ENCODE measurements at places on chromosomes 2 and 18.
A peak's percentile ranks its signal among the peaks of the same experiment; 100 is the strongest.

DNA sequence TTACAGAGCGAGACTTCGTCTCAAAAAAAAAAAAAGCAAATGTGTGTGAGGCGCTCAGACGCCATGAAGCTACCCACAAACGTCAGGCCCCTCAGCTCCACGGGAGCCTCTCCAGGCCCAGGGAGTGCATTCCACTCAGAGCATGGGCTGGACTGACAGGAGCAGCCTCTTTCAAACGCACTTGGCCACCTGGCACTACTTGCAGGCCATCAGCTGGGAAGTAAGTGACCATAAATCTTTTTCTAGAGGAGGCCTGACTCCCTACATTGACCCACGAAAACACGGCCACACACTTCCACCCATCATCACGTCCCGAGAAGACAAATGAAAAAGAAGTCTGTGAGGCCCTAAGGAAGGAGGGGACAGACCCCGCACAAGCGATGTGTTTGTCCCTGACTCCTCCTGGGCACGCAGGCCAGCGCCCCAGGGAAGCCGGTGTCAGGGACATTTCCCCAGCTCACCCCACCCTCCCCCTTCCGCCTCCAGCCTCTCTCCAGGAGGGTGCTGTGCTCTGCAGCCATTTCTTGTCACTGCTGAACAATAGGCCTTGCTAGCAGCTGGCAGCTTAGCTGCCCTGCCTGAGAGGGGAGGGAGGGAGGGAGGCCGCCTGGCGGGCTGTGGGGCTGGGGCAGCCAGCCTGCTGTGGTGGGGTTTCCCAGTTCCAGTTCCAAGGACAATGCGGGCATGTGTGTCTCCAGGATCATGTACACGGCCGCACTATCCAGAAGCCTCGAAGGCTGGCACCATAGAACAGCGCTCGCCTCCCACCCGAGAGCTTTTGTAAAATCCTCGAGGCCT lies 26.6 kb downstream of the SERTAD2 start:
- no peak for DNase-seq

GRCh38 chr2:98903064-98903355 lies 33.0 kb downstream of the CRACDL start:
- no peak for DNase-seq

- no peak for DNase-seq
Observed at GRCh38 chr2:17899871-17900270, 21.4 kb downstream of the KCNS3 start.

- DNase-seq, result no peak
Observed at GRCh38 chr18:58761970-58762780, 90.9 kb downstream of the MALT1 start.

GRCh38 chr2:27903649-27904404 lies 13.3 kb downstream of the BABAM2 start:
- DNase-seq, result no peak

GRCh38 chr2:180829261-180829660 lies 151.1 kb upstream of the UBE2E3 start:
- DNase-seq, result no peak

DNA sequence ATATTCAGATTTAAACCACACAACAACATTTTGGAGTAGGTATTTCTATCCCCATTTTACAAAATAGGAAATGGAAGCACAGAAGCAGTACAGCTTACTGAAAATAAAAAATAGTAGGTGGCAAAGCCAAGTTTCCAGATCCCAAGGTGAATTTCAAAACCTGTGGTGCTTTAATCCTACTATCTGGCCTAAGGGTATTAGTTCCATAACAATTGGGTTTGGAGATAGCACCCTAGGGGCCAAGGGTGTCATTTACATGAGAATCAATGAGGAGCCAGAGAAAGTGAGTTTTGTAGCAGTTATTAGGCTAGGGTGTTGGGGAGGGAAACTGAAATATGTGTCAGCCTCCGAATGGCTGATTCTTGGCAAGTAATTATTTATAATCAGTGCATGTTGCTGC lies 24.9 kb downstream of the OSBPL6 start:
- no peak for DNase-seq

DNA sequence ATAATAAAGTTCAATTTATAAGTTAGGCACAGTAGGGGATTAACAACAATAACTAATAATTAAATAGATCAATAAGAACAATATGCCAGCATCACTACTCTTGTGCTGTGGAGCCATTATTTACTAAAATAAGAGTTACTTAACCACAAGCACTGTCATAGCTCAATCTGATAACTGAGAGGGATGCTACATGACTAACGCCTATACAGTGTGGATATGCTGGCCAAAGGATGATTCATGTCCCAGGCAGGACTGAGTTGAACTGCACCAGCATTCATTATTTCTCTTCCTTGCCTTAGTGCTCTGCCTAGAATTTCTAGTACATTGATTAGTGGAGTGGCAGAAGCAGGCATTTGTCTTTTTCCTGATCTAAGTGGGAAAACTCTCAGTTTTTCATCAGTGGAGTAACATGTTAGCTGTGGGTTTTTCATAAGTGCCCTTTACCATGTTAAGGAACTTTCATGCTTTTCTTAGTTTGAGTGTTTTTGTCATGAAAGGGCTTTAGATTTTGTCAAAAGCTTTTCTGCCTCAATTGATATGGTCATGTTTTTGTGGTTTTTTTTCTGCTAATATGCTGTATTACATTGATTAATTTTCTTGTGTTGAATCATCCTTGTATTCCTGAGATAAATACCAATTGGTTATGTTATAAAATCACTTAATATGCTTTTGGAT lies 21.7 kb downstream of the KIAA1328 start:
- DNase-seq, result peak; percentile 73

DNA sequence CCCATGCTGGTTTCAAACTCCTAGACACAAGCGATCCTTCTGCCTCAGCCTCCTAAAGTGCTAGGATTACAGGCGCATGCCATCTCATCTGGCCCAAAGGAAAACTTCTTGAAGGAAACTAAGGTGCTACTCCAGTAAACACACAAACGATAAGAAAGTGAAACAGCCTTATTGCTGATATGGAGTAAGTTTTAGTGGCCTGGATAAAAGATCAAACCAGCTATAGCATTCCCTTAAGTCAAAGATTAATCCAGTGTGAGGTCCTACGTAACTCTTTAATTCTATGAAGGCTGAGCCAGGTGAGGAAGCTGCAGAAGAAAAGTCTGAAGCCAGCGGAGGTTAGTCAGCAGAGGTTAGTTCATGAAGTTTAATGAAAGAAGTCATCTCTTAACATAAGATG lies 40.8 kb upstream of the POTEE start:
- DNase-seq, result no peak

DNA sequence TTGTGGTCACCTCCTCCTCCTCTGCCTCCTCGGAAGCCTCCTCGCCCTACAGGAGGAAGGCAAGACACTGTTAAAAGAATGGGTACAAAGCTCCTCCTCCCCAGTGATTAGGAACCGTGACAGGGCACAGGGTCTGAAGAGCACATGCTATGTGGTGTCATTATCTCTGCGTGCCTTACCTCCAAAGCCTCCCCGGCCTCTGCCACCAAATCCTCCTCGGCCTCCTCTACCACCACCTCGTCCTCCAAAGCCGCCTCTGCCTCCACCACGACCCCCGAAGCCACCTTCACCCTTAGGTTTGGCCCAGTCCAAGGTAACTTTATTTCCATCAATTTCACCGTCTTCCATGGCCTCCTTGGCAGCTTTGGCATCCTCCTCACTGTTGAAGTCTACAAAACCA lies 9.1 kb downstream of the NCL start:
- DNase-seq, result no peak

- peak; percentile 24 for DNase-seq
Observed at GRCh38 chr18:24530630-24531111, 70.2 kb downstream of the HRH4 start.

DNA sequence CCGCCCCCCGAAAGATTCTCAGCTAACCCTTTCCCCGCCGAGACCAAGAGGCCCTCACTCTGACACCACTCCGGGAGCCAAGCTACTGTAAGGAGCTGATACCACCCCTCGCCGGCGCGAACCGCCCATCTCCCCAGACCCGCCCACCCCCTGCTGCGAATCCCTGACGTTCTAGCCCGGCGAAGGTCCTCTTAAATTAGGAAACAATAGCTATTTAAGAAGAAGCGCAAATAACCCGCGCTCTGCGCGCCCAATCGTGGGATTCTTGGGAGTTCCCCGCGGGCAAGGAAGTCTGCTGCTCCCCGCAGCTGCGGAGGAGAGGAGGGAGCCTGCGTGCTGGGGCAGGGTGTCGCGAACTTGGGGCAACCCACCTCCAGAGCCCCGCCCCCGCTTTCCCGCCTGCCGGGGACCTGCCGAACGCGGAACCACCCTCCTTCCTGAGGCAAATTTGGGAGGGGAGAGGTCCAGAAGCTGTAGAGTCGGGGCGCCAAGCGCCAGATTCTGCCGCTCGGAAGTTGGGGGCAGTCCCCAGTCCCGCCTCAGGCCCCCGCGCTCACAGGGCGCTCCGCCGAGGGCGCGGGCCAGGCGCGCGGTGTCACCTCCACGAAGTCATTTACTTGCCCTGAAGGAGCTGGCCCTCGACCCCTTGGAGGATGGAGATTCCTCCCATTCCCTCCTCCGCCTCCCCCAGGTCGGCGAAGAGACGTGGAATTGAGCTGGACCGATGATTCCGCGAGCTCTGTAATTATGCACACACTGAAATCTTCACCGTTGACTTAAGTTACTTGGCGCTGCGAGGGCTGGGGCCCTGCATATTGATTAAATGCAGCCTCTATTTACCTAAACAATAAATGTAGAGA lies 8.4 kb upstream of the SP9 start:
- no peak for DNase-seq

DNA sequence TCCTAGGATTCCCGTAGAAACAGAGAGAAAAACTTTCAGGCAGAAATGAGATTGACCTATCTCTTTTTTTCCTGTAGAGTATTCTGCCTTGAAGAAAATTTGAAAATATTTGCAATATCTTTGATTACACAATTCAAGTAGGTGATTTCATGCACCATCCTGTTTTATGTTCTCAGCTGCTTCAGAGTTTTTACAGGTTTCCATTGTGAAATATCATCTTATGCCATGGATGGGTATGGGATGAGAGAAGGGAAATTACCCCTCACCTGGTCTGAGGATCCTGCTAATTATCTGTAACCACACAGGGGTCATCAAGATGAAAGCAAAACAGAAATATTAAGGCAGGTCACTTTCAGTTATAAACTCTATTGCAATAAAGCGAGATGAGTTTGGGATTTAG lies 264.8 kb downstream of the TXNL1 start:
- no peak for DNase-seq

DNA sequence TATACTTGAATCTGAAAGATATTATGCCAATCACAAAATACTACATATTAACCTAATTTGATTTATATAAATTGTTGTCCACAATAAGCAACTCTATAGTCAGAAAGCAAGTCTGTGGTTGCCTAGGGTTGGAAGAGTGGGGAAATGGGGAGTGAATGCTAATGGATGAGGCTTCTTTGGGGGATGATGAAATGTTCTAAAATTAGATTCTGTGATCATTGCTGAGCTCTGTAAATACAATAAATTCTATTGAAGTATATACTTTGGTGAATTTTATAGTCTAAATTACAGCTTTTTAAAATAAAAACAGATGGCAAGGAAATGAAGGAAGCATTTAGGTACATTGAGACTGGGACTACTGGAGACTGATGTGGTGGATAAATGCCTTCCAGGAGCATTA lies 275.5 kb downstream of the MBD2 start:
- DNase-seq, result no peak

DNA sequence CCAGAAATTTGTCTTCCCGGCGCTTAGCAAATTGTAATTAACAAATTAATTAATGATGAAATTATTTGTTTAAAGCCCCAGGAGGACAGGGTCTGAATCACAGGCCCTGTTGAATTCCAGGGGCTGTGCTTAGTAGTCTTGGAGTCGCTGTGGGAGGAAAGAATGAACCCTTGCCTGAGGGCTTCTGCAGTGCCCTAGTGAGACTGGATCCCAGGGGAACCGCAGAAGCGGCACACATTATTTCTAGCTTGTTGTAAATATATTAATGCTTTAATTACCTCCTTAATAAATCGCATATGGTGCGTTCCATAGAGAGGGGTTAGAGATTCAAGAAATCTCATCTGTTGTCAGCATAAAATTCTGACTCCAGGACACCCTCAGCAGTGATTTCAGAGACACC lies 235.4 kb downstream of the CELF4 start:
- no peak for DNase-seq

DNA sequence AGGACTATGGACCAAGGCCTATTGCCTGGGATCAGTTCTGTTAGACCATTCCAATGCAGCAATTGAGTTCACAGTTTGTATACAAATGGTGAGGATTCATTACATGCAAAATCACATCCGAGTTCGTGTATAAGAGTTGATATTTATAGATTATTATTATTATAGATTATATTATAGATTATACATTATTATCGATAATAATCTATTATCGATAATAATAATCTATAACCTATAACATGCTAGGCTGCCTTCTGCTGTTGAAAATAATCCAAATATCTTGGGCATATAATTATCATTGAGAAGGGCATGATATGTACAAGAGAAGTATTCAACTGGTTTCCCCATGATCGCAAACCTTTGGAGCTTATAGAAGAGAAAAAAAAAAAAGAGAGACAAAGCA lies 135.7 kb downstream of the DPP4 start:
- DNase-seq, result no peak

GRCh38 chr2:74863802-74864248 lies 29.9 kb downstream of the HK2 start:
- no peak for DNase-seq

GRCh38 chr2:68251187-68251854 lies 1.0 kb downstream of the PPP3R1 start:
- DNase-seq, result no peak

DNA sequence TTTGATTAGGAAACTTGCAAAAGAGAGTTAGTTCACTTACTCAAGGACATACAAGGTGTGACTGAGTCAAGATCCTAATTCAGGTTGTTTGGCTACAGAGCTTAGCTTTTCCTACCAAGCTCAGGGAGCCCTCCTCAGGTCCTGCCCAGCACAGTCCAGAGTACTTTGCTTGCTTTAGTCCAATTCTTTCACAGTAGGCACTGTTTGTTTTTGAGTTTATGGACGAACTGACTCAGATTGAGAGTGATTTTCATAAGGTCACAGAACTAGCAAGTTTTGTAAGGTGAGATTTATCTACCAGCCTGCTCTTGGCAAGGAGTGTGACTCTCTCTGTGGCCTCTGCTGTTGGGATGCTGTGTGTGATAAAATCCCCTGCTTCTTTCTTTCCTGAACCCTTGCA lies 310.5 kb downstream of the PTPRM start:
- DNase-seq, result no peak

DNA sequence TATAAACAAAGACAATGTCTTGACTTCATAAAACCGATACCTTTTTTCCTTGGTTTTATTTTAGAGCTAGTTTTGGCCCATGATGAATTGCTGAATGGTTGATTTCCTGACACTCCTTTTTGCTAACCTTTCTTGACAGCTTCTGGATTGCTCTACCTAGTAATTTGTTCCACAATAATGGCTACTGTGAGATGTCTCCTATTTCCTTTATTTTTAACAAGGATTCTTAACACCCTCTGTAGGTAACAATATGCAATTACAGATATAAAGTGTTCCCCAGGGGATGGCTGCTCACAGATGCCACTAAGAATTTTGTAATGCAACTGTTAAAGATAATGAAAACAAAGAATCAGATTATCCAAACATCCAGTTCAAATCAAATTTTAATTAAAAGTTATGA lies 100.8 kb upstream of the ATP5MC3 start:
- peak; percentile 3 for DNase-seq
